ENCODE measurements at places on chromosomes 2 and 18.

- DNase-seq = no peak
These were observed 228.7 kb downstream of the ATAD2B start for GRCh38 chr2:23698116-23698693.

DNA sequence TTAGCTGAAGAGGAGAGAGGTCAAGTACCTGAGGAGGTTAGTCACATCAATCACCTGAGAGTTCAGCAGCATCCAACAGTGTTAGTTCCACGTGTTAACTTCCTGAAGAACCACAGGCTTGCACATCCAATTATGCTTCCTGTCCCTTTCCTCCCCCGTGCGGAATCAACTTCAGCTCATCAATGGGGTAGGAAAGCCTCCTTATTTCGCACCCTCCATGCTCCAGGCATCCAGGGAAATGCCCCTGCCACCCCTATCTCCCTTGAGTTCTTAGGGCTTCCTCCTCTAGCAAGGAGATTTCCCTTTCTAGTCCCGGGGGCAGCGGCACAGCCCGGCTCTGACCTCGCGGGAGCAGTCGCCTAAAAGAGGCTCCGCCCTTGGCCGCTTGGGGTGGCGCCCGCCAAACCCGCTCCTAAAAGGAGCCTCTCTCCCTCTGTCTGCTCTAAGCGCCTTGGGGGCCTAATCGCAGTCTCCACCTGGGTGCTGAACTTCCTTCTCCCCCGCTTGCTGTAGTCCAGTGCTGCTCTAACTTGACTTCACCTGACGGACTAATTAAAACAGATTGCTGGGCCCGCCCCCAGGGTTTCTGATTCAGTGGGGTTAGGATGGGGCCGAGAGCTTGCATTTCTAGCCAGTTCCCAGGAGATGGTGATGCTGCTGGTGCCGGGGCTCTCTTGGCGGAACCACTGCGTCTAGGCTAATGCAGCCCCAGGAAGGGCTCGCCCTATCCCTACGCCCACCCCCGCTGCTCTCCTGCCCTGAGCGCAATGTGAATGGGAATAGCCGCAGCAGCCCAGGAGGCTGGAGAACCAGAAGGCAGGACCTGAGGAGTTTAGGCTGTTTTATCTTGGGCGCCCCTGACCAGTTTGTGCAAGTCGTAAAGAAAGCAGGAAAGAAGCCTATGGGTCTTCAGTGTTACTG is 3.4 kb upstream of the TET3 start:
- peak; percentile 33 for DNase-seq

- DNase-seq = no peak
These were observed 82.2 kb upstream of the CDKL4 start for GRCh38 chr2:39325966-39326365.

- no peak for DNase-seq
These were observed 48.1 kb downstream of the PSMG2 start for GRCh38 chr18:12750715-12751502.

GRCh38 chr2:74984947-74985637 is 26.6 kb downstream of the POLE4 start:
- no peak for DNase-seq

DNA sequence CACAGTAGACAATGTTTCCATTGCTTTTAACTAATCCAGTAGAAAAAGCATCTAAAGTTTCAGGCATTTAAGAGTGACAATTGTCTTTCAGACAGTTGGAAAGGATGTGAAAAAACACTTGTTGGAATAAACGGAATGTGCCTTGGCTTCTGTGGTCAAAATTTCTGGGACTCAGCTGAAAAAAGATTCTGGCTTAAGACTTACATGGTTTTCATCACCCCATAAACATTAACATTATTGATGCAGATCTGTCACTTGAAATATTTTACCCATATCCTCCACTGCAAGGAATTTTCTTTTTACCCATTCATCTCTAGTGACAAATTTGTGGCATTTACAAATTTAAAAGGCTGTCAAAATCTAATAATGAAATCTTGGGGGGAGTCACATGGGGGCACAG is 166.0 kb downstream of the SRBD1 start:
- DNase-seq = no peak

DNA sequence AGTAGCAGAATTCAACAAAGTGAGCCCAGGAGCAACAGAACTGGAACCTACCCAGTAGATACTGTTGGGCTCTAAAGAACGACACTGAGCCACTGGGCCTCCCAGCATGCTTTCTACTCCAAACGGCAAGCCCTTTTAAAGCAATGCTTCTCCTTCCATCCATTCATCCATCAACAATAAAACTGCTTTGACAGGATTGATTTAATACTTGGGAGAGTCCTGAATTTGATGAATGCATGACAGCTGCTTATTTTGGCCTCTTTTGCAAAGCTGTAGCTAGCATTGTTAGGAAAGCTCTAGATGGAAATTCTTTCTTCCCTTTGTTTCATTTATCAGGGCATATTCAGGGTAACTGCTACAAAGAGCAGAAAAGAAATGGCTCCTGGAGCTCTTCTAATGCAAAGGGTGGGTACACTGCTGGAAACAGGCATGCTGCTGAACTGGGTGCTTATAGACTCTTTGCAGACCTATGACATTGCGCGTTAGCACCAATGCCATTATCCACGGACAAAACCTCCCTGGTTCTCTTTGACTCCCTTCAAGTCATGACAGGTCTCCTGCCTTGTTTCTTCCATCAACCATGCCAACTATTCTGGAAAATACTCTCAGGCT is 138.4 kb upstream of the HNRNPA3 start:
- DNase-seq = no peak

GRCh38 chr2:176205126-176205525 is 16.7 kb downstream of the HOXD1 start:
- no peak for DNase-seq

DNA sequence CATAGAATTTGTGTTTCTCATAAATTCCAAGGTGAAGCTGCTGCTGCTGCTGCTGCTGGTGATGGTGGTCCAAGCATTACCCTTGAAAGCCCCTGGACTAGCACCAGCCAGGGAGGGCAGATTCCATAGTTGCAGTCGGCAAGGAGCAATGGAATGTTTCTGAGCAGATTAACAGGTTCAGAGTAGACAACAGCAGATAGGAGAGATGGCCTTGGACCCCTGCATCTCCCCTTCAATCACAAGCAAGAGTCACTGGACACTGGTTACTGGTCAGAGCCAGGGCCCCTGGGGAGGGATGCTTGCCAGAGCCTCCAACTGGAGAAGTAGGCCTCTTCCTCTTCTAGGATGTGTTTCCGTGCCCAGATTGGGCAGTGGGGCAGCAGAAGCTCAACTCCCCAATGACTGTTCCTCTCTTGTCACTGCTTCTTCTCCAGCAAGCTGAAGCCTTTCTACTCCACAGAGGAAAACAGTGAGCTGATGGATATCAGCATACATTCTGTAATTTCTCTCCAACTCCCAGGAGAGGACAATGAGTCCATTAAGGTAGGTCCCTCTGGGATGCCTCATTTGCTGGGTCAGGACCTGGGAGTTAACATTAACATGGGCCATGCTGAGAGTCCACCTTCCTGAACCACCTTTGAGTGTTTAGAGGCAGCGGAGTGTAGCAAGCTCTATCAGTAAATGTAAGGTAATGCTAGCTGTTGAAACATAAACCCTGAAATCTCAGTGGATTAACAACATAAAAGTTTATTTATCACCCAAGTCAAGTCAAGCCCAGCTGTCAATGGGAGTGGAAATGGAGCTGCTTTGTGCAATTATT is 35.3 kb downstream of the MROH2A start:
- DNase-seq = no peak

DNA sequence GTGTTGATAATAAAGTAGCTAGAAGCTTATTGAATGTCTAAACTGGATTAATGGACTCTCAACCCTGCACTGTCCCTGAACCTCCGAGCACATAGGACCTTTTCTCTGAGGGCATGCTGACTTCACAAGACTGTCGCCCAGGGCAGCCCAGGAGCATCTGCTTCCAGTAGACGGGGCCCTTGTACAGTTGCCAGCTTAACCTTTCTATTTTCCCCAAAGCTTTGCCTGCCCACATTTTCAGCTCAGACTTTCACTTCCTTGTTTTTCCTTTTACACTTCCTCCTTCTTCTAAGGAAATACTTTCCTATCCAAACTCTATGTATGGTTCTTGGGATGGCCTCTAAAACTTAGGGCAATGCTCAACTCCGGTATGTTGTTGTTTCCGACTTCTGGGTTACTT is 1.3 kb downstream of the VWA3B start:
- DNase-seq = no peak

DNA sequence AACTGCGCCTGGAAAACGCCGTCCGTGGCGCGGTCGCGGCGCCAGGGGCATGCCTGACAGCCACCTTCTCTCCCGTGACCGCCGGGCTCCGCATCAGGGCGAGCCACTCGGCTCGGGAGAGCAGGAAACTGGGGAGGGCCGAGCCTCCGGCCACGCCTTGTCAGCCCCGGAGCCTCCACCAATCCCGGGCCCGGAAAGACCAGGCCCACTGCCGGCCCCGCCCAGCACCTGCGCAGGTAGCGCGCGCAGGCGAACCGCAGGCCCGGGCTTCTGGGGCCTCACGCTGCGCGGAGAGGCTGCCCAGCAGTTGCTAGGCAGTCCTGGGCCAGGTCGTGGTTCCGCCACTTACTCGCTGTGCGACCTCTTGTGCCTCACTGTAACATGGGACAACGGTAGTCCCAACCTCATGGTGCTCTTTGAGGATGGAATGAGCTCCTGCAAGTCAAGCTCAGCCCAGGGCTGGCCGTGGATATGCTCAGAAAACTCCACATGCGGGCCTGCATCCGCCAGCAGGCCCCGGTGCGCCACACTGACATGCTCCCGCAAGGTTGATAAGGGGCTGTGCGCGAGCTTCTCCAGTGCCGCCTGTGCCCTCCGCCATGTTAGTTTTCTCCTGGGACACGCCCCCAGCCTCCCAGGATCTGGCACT is 97.1 kb downstream of the INHBB start:
- DNase-seq = peak; percentile 27

DNA sequence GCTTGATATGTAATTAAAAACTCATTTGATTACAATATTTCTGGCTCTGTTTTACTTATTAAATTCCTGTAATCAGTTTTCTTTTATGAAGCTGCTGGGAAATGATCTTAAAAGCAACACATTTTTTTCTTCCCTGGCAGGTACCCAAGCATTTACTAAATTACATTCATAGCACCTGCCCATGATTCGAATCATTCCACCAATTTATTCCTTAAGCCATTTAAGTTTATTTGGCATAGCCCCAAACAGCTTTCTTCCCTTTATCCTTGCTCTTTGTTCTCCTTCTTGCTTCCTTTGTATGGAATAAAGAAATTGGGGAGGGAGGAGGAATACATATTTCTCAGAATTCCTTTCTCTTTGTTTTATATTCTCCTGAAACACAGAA is 241.3 kb downstream of the AGPS start:
- DNase-seq = no peak

DNA sequence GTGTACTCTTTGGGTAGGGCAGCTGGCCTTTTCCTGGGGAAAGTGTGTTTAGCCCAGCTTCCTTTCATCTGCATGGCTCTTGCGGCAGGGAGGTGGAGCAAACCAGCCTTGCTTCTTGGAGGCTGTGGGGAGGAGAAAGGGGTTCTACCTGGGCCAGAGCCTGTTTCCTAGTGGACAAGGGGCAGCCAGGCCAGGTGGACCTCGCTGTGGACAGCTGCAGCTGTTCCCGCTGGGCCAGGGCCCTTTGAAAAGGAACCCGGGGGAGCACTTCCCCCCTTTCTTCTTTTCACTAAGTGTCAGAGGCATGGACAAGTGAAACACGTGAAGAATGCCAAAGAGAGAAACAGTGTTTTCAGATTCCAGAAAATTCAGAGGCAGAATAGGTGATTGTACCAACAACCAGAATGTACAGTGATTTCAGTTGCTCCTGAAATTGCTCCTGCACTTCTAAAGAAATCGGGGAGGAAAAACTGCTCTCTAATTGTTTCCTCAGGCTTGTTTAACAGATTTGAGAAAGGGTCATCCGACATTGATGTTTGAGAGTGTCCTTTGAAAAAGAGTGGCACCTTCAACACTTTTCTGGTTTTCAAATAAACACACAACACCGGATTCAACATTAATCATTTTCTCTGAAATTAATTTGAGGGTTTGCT is 3.9 kb downstream of the GLI2 start:
- DNase-seq = no peak

- DNase-seq = no peak
These were observed 2.3 kb downstream of the CETN1 start for GRCh38 chr18:582465-582864.

DNA sequence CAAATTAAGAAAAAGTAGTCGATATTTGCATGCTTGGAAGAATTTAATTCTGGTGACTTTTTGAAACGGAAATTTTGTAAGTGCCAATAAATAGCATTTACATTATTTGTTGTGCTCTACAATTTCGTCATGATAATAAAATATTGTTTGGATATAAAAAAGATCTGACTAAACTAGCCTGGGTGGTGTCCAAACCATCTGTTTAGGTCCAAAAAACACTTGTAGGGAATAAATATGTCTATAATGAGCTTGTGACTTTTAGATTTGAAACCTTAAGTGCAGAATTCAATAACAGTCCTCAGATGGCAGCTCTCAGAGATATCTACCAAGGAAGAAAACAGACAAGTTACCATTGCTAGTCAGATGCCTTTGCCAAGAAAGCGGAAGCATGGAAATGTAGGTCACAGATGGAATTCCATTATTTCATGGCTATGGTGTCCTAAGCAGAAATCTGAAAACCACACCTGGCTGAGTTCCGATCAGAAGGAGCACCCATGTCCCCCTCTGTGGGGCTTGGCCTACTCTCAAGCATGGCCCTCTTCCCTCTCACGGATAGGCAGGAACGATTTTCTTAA is 731.1 kb downstream of the RNF144A start:
- DNase-seq = no peak

DNA sequence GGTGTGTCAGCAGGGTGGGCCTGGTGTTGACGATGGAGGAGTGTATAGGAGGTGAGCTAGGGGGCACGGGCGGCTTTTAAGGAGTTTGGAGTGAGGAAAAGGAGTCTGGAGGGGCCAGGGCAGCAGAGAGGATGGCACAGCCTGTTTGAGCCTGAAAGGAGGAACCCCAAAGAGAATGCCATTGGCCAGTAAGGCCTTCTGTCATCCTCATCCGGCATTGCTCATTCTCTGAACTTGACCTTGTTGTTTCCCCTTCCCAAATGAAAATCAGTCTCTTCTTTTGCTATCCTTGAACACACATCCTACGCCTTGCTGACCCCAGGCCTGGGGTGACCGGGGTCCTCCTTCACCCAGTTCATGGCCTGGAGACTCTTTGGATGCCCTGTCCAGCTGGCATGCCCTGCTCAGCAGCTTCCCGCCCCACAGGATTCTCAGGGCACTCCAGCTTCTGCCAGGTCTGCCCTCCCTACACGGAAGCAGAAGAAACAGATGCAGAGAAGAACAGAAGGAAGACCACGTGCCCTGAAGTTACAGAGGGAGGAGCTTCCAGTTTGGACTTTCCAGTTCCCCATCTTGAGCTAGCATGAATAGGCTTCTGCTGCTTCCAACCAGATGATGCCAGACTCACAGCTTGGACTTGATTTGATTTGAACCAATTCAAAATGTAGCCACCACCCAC is 20.5 kb upstream of the KIF3C start:
- DNase-seq = no peak

DNA sequence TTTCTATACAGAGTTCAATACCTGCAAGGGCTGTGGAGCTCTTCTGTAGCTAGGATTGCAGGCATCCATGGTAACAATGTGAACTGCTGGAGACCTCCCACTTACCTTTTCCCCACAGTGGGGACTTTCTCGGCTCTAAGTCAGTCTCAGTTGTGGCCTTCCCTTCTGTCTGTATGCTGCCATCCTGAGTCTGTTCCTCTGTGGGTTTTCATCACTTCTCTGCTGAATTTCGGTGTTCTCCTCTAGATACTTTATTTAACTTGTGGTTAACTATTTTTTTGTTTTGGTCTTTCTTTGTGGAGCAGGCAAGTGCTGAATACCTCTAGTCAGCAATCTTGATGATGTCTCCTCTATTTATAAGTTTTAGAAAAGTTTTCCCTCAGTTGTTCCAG is 647.2 kb upstream of the CDH2 start:
- DNase-seq = no peak

Measured in activated CD4-positive, alpha-beta T cell treated with anti-CD3 and anti-CD28 coated beads, Interleukin-2, amount 10 ng/mL, durations not matched to agents 7 days and 5 days (primary cell).